ENCODE measurements at places on chromosomes 2 and 18.
A peak's percentile ranks its signal among the peaks of the same experiment; 100 is the strongest.

DNA sequence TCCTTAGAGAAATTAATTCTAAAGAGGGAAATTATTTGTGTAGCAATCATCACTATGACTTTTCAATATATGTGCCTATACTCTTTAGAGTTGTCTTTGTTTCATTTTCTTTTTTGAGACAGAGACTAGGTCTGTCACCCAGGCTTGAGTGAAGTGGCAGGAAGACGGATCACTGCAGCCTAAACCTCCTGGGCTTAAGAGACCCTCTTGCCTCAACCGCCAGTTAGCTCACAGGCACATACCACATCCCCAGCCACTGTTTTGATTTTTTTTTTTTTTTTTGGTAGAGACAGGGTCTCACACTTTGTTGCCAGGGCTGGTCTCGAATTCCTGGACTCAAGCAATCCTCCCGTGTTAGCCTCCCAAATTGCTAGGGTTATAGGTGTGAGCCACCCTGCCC, 12.4 kb downstream of the YWHAQ start:
- DNase-seq, result no peak

DNA sequence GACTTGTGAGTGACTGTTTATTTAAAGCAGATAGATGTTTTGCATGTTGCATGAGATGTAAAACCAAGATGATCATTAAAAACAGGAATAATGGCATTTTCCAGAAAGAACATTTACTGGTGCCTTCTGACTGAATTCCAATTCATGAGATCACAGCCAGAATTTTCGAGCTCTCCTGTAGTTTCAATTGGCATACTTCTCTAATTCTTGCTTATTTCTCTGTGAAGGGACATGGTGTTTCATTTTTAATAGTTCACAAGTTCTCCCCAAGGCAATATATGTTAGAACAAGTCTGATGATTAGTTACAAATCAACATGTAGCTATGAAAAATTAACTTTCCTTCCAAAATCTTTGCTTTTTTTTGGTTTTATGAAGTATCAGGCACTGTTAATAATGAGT, 105.7 kb downstream of the PDE1A start:
- no peak for DNase-seq

GRCh38 chr2:60215386-60215901, 338.0 kb downstream of the BCL11A start:
- no peak for DNase-seq

DNA sequence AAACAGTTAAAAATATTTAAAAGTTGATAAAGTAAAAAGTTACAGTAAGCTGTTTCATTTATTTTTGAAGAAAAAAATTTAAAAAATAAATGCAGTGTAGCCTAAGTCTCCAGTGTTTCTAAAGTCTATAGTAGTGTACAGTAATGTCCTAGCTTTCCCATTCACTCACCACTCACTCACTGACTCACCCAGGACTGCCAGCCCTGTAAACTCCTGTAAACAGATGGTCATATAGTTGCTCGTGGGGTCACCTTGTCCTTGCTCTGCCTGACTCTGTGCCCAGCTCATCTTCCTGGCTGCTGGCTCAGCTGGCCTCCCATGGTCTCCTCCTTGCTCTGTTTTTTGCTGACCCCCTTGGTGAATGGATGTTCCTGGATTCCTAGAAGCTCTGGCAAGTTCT, 180.3 kb downstream of the VAPA start:
- DNase-seq, result no peak

- DNase-seq, result no peak
These were observed 1368.4 kb upstream of the CELF4 start for GRCh38 chr18:38933910-38934510.

DNA sequence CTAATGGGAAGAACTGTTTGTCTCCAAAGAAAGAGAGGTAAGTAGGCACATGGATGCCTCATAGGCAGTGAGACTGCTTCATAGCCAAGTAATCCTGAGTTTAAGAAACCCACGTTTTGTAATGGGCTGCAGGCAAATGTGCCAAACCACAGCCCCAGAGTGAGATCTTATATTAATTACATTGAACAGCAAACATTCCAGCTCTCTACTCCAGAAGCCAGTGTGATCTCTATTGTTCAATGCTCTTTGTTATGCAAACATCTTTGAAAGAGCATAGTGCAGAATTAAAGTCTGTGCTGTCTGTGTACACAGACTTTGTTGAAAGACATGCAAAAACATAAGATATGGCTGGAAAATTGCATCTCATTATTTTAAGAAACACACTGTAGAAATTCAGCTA, 720.8 kb upstream of the REG3G start:
- no peak for DNase-seq

- DNase-seq, result no peak
These were observed 5.0 kb upstream of the GYPC start for GRCh38 chr2:126650994-126651393.

DNA sequence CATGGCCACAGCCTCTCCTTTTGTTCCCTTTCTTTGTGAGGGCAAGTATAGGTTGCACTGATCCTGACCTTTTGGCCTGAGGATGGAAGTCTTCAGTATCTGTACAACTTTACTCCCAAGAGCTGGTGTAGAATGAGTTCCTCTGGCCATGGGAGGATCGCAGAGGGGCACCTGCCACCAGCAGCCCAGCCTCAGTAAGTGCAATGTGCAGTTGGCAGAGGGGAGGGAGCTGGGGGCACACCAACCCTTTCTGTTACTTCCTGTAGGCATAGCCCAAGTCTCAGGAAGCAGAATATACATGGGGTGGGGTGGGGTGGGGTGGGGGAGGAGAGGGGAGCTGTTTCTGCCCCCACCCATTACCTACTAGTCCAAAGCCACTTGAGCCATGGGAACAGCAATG, 65.1 kb upstream of the AQP4 start:
- no peak for DNase-seq

DNA sequence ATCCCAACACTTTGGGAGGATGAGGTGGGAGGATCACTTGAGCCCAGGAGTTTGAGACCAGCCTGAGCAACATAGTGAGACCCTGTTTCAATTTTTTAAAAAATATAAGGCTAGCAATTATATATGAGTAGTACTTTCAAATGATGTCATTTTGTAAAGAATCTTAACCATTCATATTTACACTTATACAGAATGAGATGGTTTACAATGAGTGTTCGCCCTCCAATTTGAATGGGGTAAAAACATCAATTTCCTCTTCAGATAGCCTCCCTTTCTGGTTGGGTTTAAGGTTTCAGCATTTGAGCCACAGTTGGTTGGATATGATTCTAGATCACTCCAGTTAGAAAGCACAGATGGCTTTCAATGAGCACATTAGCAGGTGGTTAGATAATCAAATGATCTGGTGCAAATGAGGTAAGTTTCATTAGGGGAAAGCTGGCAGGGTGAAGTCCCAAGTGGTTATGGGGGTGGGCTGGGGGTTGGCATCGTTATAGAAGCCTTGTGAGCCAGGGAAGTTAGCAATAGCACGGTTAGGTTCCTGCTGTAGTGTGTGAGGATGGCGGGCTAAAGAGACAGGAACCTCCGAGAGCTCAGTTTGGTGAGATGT, 63.9 kb downstream of the TRPM8 start:
- no peak for DNase-seq

DNA sequence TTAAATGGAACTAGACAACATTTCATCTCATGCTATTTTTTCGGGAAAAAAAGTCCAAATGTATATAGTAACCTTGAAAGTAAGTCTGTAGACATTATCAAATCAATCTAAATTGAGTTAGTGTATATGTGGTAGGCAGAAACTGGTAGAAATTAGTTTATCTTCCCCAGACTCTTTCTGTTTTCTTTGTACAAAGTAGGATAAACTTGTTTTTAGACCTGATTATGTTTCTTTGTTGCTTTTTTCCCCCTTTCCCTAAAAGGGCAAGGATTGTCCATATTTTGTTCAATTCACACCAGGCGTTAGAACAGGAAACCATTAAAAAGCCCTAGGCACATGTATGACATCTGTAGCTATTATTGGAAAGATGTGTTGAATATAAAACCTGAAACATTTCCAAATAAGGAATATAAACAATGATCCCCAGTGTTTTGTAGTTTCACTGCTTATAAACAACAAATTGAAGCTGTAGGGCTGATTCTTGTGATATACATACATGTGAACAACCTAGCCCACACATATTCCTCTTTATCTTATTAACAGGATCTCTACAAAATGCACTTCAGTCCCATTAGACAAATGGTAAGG, 528.3 kb downstream of the PARD3B start:
- DNase-seq, result no peak

DNA sequence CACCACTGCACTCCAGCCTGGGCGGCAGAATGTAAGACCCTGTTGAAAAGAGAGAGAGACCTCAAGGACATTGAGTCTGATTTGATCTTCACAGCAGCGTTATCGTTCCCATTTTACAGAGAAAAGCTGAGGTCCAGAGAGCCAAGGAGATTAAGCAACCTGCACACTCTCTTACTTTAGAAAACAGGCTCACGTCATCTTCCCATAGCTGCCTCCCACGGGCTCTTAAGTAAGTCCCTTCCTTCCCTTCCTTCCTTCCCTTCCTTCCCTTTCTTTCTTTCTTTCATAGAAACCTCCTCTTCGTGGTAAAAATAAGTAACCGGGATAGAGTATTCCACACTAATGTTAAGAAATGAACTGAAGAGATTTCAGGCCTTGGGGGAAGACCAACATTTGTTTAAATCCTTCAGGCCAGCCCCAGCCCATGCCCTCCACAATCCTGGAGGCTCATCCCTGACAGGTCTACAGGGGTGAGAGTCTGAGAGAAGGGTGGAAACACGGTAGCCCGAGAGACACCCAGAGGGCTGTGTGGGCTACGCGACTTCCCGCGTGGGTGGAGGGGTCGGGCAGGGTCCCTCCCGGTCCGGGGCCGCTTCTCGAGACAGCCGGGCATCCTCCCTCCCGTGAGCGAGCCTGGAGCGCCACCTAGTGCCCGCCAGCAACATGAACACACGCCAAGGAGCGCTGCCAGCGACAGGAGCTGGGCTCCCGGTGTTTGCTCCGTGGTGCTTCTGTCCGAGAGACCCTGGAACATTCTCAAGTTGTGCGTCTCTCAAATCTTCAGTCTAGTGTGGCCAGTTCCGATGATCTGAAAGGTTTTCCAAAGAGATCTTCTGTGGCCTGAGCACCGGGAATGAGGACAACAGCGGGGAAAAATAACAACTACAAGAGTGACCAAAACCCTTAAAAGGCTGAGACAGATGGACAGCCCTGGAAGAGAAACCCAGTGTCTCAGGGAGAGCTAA, 160.3 kb downstream of the INO80D start:
- peak; percentile 80 for DNase-seq

DNA sequence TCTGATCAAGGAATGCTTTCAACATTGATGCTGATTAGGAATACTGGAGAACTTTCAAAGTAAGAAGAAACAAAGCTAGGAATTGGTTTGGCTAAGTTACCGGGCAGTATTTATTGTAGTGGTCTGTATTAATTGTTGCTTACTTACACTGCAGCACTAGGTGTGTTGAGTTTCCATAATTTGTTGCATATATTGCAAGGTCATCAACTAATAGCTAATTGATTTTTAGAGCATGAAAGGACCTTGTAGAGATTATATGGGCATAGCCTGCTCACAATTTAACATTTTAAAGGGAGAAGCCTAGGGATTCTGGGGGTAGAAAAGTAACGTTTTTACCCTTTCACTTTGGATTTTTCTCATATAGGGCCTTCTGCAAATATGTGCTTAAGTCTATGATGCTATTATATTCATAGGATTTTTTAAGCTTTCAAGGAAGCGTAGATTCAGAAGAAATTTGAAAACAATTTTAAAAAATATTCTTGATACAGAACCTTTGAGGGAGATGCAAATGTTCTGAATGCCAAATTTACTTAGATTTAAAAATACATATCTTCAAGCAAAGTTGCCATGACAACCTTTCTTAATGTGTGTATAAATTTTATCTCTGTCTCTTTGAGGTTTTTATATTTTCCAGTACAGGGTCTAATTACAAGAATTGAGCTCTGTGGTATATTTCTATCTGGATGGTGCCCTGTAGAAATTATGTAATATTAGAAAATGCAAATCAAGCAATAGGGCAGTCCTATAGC, 17.3 kb upstream of the ABI2 start:
- DNase-seq, result no peak

DNA sequence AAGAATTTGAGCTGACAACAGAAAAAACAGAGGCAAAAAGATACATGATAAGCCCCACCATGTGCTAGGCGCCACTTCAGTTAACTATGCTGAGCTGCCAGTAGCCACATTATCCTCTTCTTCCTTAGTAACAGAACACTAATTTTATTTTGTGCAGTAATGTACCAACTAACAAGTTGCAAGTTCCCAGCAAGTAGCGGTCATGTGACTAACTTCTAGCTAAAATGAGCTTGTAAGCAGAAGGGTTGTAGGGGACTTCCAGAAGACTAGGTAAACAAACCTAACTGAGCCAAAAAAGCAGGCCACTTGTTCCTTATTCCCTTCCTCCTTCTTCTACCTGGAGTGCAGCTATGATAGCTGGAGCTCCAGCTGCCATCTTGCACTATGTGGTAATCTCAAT, 75.5 kb downstream of the DTNB start:
- DNase-seq, result no peak

DNA sequence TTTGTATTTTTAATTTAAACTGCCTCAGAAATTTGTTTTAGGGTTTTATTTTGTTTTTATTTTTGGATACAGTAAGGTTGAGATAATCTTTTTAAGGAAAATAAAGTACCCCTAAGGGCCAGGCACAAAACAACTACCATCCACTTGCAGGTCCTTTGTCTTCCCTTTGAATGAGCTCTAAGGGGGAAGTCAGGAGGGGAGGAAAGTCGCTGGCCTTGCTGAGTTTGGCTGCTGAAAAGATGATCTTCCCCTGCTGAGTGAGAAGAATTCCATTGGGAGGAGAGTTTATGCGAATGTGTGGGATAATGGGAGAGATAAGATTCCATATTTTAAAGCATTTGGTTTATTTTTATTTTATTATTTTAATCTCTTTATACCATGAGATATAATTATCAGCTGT, 100.7 kb downstream of the ARHGAP15 start:
- DNase-seq, result no peak

GRCh38 chr2:192194265-192194865, 368 bp downstream of the TMEFF2 start:
- peak; percentile 49 for DNase-seq

- DNase-seq, result no peak
These were observed 36.9 kb upstream of the TANC1 start for GRCh38 chr2:158931572-158931971.

GRCh38 chr2:218329027-218329825, 27.4 kb upstream of the CATIP start:
- no peak for DNase-seq

GRCh38 chr2:239460780-239461179, 60.0 kb upstream of the HDAC4 start:
- DNase-seq, result no peak

- no peak for DNase-seq
These were observed 328.4 kb downstream of the CLIP4 start for GRCh38 chr2:29443627-29444026.

GRCh38 chr18:9771261-9771976, 63.3 kb downstream of the RAB31 start:
- peak; percentile 75 for DNase-seq

- DNase-seq, result no peak
These were observed 60.8 kb downstream of the CRACDL start for GRCh38 chr2:98875081-98875728.
